ENCODE measurements at places on chromosomes 5 and 9.

DNA sequence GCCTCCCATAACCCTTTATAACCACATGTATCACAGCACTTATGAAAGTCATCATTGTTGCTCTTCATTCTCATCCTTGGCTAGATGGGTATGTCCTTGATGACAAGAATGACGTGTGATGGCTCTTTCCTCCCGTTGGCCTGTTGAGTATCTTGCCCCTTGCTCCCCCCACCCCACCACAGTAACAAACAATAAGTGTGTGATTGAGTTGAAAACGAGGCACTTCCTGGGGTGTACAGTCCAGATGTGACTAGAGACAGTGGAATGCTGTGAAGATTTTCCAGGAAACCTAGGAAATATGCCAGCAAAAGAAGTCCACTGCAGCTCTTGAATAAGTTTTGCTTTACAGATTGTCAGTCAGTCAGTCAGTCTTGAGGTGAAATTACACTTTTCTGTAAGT lies 262.5 kb downstream of the ELAVL2 start:
- H3K27ac ChIP-seq, result no peak overlapping the region
- H3K4me3 ChIP-seq, result no peak overlapping the region
- no peaks in the 10 kb centered on the region for H3K36me3 ChIP-seq
- peaks cover 2% of the 10 kb centered on the region for H3K4me1 ChIP-seq
- peaks cover 2% of the 10 kb centered on the region for H3K27me3 ChIP-seq

- H3K4me3 ChIP-seq, result peak overlapping the region; percentile 80
- peak; percentile 95 for DNase-seq
- peaks cover 23% of the 10 kb centered on the region for H3K4me1 ChIP-seq
- no peaks in the 10 kb centered on the region for H3K27me3 ChIP-seq
Measured at GRCh38 chr5:72307968-72308852, 11.8 kb downstream of the MRPS27 start.

GRCh38 chr9:127264462-127265219 lies at the start of gene GARNL3:
Gene GARNL3 (plus strand): TSS chr9:127264774. CDS start chr9:127264878, 104 bp downstream.
- peaks cover 1% of the 10 kb centered on the region for H3K36me3 ChIP-seq
- peaks cover 33% of the 10 kb centered on the region for H3K4me1 ChIP-seq
- H3K27me3 ChIP-seq, result no peaks in the 10 kb centered on the region
- H3K4me3 ChIP-seq, result peak within 1 kb of the TSS; percentile 45

DNA sequence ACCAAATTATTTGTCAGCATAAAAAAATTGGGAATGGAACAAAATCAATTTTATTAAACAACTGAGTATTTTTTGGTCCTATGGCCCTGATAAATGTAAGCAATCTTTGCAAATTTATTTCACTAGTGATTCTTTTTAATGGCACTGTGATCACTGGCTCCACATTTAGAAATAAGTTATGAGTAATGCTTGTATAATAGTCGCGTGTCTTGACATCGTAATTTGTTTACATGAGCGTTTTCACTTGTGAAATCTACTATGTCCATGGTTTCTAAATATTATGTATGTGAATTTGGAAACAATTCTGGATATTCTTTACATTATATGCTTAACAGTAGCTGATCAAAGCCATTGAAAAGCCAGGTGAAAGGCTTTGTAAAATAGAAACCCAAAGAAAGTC lies 817.5 kb downstream of the EFNA5 start:
- no peak for DNase-seq
- no peak overlapping the region for H3K27ac ChIP-seq
- H3K36me3 ChIP-seq, result peaks cover 4% of the 10 kb centered on the region
- H3K4me1 ChIP-seq, result peaks cover 15% of the 10 kb centered on the region

GRCh38 chr5:59437176-59437575 lies 456.4 kb downstream of the PDE4D start:
- peaks cover 4% of the 10 kb centered on the region for H3K36me3 ChIP-seq
- H3K4me1 ChIP-seq, result peaks cover 11% of the 10 kb centered on the region
- DNase-seq, result no peak

- no peak overlapping the region for H3K4me3 ChIP-seq
- peaks cover 3% of the 10 kb centered on the region for H3K4me1 ChIP-seq
- DNase-seq, result no peak
- H3K36me3 ChIP-seq, result peaks cover 14% of the 10 kb centered on the region
- H3K27me3 ChIP-seq, result no peaks in the 10 kb centered on the region
Measured at GRCh38 chr9:75950998-75951397, 60.5 kb downstream of the PCSK5 start.

DNA sequence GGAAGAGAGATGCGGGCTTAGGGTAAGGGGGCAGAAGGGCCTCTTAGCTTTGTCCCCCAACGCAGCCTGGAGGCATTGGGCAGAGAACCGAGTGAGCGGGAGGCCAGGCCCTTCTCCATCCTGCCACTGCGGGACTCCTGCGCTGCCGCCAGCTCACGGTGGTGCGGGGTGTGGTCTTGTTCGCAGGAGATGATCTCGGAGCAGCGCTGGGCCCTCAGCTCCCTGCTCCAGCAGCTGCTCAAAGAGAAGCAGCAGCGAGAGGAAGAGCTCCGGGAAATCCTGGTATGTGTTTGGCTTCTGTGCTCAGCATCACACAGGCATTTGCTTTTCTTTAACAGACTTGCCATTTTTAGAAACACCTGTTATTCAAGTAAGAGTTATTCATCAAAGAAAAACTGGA lies 41.3 kb downstream of the LRSAM1 start:
- H3K27me3 ChIP-seq, result no peaks in the 10 kb centered on the region
- DNase-seq, result no peak
- peaks cover 10% of the 10 kb centered on the region for H3K36me3 ChIP-seq
- no peaks in the 10 kb centered on the region for H3K4me1 ChIP-seq

- H3K27me3 ChIP-seq, result no peaks in the 10 kb centered on the region
- no peak overlapping the region for H3K27ac ChIP-seq
- H3K4me1 ChIP-seq, result peaks cover 9% of the 10 kb centered on the region
- no peak overlapping the region for H3K4me3 ChIP-seq
Measured at GRCh38 chr9:32401488-32401887, 17.0 kb downstream of the ACO1 start.

GRCh38 chr5:28403846-28404245 lies 1365.5 kb upstream of the CDH9 start:
- H3K4me1 ChIP-seq, result peaks cover 7% of the 10 kb centered on the region
- H3K4me3 ChIP-seq, result no peak overlapping the region
- H3K27ac ChIP-seq, result peak overlapping the region; percentile 20
- DNase-seq, result no peak
- H3K36me3 ChIP-seq, result no peaks in the 10 kb centered on the region
- no peaks in the 10 kb centered on the region for H3K27me3 ChIP-seq

- no peaks in the 10 kb centered on the region for H3K27me3 ChIP-seq
- H3K36me3 ChIP-seq, result no peaks in the 10 kb centered on the region
- no peak overlapping the region for H3K4me3 ChIP-seq
- DNase-seq, result no peak
Measured at GRCh38 chr9:130301483-130302286, 36.1 kb downstream of the HMCN2 start.

- no peak for DNase-seq
- no peak overlapping the region for H3K4me3 ChIP-seq
- H3K4me1 ChIP-seq, result peaks cover 47% of the 10 kb centered on the region
- peak overlapping the region; percentile 94 for H3K27ac ChIP-seq
- H3K36me3 ChIP-seq, result peaks cover 15% of the 10 kb centered on the region
Measured at GRCh38 chr5:179764056-179764455, 29.7 kb upstream of the LTC4S start.
